ENCODE measurements at places on chromosomes 6 and 20. TPM values are rescaled to one million over a fixed set of nuclear protein-coding genes. Genes with fewer than 3 reads are reported as not detected.

GRCh38 chr6:11043961-11044711, at the start of gene ELOVL2:
TSS of gene ELOVL2 (minus strand) at chr6:11044305. CDS start at chr6:11044230, 75 bp downstream.
- DNase-seq: no peak

DNA sequence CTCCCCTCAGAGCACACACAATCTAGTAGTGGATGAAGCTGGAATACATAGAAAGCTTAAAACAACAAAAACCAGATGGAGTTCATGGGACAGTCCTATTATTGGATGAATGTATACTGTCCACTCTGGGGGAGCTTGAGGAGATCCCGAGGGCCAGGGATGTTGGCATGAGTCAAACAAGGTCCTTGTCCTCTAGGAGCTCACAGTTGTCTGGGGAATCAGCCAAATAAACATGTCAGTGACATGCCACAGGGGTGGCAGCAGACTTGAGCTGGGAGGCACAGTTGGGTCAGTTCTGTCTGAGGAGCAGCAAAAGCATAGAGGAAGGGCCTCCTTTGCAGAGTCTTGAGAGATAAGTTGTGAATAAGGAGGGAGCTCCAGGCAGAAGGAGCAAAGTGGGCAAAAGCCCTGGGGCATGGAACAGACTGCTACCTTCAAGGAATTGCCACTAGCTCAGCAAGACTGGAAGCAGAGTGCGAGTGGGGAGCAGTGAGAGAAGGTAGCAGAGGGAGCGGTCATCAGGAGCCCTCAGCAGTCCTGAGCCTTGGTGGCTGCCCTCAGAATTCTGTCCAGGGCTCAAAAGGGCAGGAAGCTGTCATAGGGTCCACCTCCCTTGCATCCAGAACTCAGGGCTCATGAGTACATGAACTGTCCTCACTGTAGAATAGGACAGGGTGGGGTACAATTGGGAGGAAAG, 22.1 kb downstream of the L3MBTL1 start:
- DNase-seq: no peak

DNA sequence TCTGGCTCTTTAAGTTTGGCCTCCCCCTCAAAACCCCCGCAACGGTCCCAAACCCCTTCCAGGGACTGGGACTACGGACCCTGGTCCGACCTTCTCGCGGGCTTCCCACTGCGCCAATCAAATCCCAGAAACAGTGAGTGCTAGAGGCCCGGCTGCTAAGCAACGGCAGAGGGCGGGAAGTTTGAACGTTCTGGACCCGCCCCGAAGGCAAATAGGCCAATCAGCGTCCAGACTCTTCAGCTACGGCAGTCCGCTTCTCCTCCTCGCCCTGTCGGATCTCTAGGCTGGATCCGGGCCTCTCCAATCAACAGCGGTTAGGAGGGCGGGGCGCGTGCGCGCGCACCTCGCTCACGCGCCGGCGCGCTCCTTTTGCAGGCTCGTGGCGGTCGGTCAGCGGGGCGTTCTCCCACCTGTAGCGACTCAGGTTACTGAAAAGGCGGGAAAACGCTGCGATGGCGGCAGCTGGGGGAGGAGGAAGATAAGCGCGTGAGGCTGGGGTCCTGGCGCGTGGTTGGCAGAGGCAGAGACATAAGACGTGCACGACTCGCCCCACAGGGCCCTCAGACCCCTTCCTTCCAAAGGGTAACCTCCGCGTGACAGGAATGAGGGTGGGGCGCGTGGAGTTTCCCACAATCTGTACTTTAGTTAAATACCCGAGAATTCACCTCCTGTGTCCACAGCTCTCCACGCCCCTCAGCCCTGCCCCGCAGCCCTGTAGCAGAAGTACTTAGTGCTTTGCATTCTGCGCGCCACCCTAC, at the start of gene MSH5:
Gene MSH5, plus strand, starts transcription at position 367 of the 758 bp plus-strand sequence. CDS start 462 bp downstream, outside the sequence.
- peak; percentile 95 for DNase-seq

- DNase-seq: no peak
Measured at GRCh38 chr6:155528335-155528734, 72.7 kb upstream of the NOX3 start.

GRCh38 chr6:30885481-30885998, 1.2 kb downstream of the DDR1 start:
- DNase-seq: no peak

DNA sequence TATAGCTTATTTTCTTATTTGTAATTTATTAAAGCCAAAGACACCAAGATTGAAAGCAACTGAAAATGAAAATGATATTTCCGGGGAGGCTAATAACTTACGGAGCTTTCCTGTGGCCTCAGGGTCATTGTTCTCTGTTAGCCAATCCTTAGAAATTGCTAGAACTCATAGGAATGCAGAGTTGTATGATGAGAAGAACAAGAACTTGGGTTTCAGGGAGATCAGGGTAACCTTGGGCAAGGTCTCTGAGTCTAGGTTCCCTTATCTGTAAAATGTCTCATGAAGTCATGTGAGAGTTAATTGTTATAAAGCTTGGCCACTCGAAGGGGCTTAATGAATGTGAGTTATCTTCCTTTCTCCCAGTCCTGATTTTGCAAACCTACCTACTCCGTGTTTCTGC, 20.1 kb upstream of the SERINC3 start:
- DNase-seq: no peak

DNA sequence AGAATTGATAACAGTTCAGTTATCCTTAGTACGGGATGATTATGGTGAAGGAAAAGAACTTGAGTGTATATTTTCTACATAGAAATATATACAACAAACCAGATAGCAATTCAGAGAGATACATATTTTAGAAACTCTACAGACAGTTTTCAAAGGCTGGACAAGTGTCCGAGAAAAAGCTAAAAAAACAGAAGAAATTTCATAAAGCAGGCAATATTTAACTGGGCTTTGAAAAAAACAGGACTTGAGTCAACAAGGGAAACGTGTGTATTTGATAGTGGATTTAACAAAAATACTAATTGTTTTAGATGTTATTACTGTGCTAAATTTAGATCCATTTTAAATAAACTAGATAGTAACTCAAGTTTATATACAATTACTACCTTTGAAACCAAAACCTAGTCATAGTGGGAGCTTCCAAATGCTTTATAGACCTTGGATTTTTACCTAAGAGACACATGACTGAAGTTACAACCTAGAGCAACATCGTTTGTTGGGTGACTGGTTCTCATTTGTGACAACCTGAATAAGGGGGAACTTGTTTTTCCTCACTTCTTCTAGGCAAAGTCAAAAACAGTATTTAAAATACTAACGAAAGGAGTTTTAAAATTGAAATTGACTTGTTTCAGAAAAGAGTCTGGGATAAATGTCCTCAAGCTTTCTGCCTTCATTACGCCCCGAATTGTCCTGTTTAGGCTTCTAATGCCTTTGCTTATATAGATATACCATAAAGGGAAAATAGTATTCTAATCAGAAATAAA, 116.7 kb upstream of the PRSS16 start:
- no peak for DNase-seq

DNA sequence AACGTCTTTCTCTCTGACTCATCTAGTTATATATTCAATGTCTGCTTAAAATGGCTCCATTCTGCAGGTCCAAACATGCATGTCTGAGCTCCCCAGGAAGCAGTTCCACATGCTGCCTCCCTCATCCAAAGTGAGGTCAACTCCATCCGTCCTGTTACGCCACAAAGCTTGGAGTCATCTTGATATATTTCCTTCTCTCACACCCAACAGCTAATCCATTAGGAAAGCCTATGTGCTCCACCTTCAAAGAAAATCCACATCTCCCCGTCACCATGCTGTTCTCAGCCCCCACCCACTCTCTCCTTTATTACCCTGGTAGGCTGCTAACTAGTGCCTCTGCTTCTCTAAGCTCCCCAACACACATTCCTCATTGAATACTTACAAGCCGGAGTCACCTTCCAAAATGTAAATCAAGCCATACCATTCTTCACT, 130.2 kb upstream of the SYNDIG1 start:
- no peak for DNase-seq

DNA sequence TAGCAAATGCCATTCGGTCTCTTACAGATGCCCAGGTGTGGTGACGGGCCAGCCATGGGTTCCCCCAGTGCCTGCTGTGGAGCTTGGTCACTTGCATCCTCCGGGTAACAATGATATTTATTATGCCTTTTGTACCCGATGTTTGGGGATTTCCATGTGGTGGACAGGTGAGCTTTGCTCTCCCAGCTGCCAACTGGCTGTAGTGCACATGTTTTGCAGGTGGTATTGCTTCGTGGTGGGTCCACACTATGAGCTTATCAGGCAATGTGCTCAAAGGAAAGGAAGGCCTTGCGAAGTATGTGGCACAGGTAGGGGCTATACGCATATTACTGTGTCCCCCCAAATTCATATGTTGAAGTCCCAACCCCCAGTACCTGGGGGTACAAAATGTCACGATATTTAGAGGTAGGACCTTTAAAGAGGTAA, 4.2 kb upstream of the CTCFL start:
- no peak for DNase-seq

GRCh38 chr6:20706939-20707485, 172.8 kb downstream of the CDKAL1 start:
- DNase-seq: no peak

- no peak for DNase-seq
Measured at GRCh38 chr20:42435230-42435629, 754.5 kb downstream of the PTPRT start.

GRCh38 chr20:56002908-56003800, 2.2 kb downstream of the CBLN4 start:
- no peak for DNase-seq

GRCh38 chr6:53910834-53911233, 116.0 kb downstream of the LRRC1 start:
- no peak for DNase-seq

DNA sequence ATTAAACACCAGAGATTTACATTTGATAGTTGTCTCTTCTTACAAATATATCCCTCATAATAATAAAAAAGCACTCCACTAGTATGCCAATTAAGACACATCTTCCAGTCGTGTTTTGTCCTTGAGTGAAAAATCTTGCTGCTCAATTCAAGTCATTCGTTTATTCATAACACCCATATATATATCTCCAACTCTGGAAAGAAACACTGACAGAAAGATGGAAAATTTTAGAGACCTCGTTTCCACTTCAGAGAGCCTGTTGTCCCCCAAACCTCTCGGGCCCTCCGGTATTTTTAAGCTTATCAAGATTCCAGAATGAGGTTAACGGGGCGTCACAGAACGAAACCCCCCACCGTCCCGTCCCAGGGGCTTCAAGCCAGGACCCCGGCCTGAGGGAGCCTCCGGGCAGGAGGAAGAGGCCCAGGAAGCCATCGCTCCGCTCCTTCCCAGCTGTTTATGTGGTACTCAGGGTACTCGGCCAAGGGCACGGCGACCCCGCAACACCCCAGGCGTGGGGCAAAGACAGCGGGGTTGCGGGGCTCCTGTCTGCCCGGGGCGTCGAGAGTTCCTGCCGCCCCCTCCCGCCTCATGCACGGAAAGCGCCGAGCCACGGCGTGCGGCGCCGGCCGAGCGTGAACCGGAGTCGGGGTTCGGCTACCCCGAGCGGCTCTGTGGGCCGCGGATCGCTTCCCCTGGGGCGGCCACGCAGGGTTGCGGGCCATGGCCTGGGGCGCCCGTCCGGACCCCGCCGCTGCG, 623 bp upstream of the SNX9 start:
- no peak for DNase-seq

GRCh38 chr6:162123797-162124196, 603.8 kb downstream of the PRKN start:
- no peak for DNase-seq

- DNase-seq: no peak
Measured at GRCh38 chr6:85065831-85066230, 301.4 kb upstream of the TBX18 start.

DNA sequence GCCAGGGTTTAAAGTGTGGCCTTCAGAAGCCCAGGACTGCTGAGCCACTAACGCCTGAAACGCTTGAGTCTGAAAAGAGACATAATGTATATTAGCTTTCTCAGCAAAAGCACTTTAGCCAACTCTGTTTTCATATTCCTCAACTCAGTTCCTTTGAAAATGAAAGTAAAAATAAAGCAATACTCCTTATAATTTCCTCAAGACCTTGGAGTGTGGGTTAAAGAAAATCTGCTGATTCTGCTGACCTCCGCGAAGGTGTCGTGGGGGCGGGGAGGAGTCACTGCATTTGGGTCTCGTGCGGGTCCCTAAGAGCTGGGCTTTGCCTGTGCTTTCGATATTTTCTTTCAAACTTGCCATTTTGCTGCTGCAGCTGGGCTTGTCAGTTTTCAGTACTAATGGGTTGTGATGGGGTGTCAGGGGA, 142.2 kb upstream of the ARID1B start:
- no peak for DNase-seq

- DNase-seq: no peak
Measured at GRCh38 chr6:63392092-63392724, 72.4 kb upstream of the LGSN start.

GRCh38 chr6:32369660-32370059, 2.0 kb downstream of the TSBP1 start:
- no peak for DNase-seq

DNA sequence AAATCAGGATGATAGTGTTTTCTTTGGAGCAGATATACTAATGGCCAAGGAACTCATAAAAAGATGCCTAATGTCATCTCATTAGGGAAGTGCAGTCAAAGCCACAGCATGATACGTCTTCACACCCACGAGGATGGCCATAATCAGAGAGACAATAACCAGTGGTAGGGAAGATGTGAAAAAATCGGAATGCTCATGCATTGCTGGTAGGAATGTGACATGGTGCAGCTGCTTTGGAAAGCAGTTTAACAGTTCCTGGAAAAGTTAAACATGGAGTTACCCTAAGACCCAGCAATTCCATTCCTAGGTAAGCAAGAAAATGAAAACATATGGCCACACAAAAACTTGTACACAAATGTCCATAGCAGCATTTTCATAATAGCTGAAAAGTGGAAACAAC, 29.9 kb downstream of the BCAS1 start:
- DNase-seq: no peak

DNA sequence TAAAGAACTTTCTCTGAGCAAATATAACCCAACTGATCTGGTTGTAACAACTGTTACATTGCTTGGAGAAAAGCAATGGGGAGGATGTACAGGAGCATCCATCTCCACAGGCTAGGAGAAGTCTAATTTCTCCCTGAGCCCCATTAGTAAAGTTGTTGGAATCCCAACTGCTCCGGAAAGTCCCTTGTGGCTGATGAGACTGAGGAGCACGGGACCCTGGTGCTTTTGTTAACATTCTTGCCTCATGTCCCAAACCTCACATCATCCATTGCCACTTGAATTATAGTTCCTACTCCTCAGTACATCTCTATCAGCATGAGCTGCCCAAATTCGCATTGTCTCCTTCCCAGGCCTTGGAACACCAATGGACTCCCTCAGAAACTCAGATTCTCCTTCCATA, 260.6 kb upstream of the BMP2 start:
- DNase-seq: no peak

GRCh38 chr6:145137425-145137824, 597.9 kb downstream of the EPM2A start:
- no peak for DNase-seq

GRCh38 chr6:140909625-140910024, 1223.1 kb upstream of the GJE1 start:
- DNase-seq: no peak

- no peak for DNase-seq
Measured at GRCh38 chr6:26032340-26033084, 54.7 kb upstream of the HFE start.

- no peak for DNase-seq
Measured at GRCh38 chr6:75409928-75410327, 83.7 kb downstream of the FILIP1 start.

The SAMD3 gene
- 1.8 TPM for total RNA-seq

The PIM1 gene
- 28.8 TPM for total RNA-seq

The GPR63 gene
- 3.4 TPM for total RNA-seq

The SIRT5 gene
- 10.0 TPM for total RNA-seq

The OR2B3 gene
- total RNA-seq: not detected

The ANKRD66 gene
- total RNA-seq: not detected

The SIRPD gene
- not detected for total RNA-seq

The COMMD7 gene
- total RNA-seq: 24.6 TPM

The SLC22A2 gene
- total RNA-seq: not detected

The ACTL10 gene
- 3.1 TPM for total RNA-seq

The EYS gene
- not detected for total RNA-seq

The LHFPL5 gene
- not detected for total RNA-seq
